CD8-positive, alpha-beta memory T cell (primary cell): ENCODE measurements at places on chromosomes 12 and 14. TPM values are rescaled to one million over a fixed set of nuclear protein-coding genes. Genes with fewer than 3 reads are reported as not detected.

DNA sequence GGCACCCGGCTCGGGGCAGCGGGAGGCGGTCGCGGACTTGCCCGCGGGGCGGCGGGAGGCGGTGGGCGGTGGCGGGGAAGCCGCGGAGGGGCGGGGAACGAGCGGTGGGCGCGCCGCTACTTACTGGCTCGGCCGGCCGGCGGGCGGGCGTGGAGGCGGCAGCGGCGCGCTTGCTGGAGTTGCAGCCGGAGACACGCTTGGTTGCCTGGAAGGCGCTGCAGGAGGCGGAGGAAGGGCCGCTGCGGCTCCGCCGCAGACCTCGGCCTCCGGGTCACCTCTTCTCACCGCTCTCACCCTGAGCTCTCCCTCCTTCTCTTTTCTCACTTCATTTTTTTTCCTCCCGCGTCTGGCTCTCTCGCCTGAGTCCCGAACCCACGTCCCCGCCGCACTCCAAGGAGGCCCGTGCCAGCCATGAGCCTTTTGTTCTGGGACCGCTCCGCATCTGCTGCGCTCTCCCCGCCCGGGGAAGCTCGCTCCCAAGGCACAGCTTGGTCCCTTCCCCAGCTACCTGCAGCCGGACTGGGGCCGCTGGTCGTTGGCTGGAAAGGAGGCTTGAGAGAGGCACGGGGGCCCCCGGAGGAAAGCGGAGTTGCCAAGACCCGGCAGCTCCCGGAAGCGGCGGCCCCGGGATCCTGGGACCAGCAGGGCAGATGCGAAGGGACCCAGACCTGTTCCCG, 592 bp upstream of the KCNK10 start:
- H3K4me3 ChIP-seq, result no peak overlapping the region
- no peaks in the 10 kb centered on the region for H3K36me3 ChIP-seq
- H3K27me3 ChIP-seq, result peaks cover 6% of the 10 kb centered on the region
- H3K4me1 ChIP-seq, result no peaks in the 10 kb centered on the region
- DNase-seq, result no peak

- no peak overlapping the region for H3K27ac ChIP-seq
- no peak for DNase-seq
- H3K4me1 ChIP-seq, result no peaks in the 10 kb centered on the region
Observed at GRCh38 chr12:1297206-1297605, 297.2 kb downstream of the FBXL14 start.

The ANGEL1 gene
- 19.7 TPM for polyA plus RNA-seq

The TCL1B gene
- polyA plus RNA-seq, result not detected

DNA sequence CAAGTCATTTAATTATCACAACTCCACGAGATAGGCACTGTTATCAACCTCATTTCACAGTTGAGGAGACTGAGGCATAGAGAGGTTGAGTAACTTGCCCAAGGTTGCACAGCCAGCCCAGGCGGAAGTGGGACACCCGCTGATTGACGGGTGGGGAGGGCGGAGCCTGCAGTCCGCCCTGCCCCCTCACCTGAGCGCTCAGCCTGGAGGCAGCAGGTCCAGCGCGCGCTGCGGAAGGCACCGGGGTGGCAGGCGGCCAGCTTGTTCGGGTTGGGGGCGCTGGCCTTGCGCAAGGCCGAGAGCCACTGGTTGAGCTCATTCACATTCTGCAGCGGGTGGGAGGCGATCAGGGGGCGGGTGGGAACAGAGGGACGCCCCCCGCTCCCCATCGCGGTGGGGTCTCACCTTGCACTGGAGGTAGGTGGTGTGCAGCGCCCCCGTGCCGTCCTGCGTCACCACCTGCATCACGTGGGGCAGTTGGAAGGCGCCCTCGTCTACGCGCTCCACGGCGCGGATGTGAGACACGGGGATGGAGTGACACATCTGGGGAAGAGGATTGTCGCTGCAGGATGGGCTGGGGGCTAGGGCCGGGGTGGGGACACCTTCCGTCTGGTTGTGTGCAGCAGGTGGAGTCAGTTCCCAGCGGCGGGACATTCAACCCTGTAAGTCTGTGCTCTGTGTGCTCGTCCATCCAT, 31.7 kb downstream of the RASAL1 start:
- H3K4me3 ChIP-seq, result peak overlapping the region; percentile 47
- DNase-seq, result peak; percentile 36
- H3K27me3 ChIP-seq, result no peaks in the 10 kb centered on the region
- H3K4me1 ChIP-seq, result peaks cover 4% of the 10 kb centered on the region

GRCh38 chr14:56501909-56502530, 77.6 kb upstream of the TMEM260 start:
- H3K27me3 ChIP-seq, result no peaks in the 10 kb centered on the region
- H3K4me1 ChIP-seq, result no peaks in the 10 kb centered on the region
- no peak overlapping the region for H3K27ac ChIP-seq
- H3K4me3 ChIP-seq, result no peak overlapping the region
- no peak for DNase-seq
- H3K36me3 ChIP-seq, result no peaks in the 10 kb centered on the region

GRCh38 chr12:93186131-93186530, 191.6 kb upstream of the NUDT4 start:
- no peak for DNase-seq
- H3K27ac ChIP-seq, result no peak overlapping the region
- no peaks in the 10 kb centered on the region for H3K27me3 ChIP-seq
- H3K4me3 ChIP-seq, result no peak overlapping the region
- peaks cover 11% of the 10 kb centered on the region for H3K4me1 ChIP-seq
- H3K36me3 ChIP-seq, result no peaks in the 10 kb centered on the region

The KRT74 gene
- polyA plus RNA-seq, result not detected

The WDHD1 gene
- polyA plus RNA-seq, result 3.1 TPM

GRCh38 chr14:51609251-51609954, 42.3 kb upstream of the FRMD6 start:
- no peaks in the 10 kb centered on the region for H3K27me3 ChIP-seq
- H3K36me3 ChIP-seq, result no peaks in the 10 kb centered on the region
- H3K4me1 ChIP-seq, result no peaks in the 10 kb centered on the region
- no peak overlapping the region for H3K4me3 ChIP-seq
- H3K27ac ChIP-seq, result no peak overlapping the region
- no peak for DNase-seq

- no peaks in the 10 kb centered on the region for H3K4me1 ChIP-seq
- H3K27ac ChIP-seq, result no peak overlapping the region
- H3K27me3 ChIP-seq, result no peaks in the 10 kb centered on the region
- H3K4me3 ChIP-seq, result no peak overlapping the region
- H3K36me3 ChIP-seq, result no peaks in the 10 kb centered on the region
Observed at GRCh38 chr12:124026755-124027745, 54.0 kb downstream of the ZNF664 start.

- no peak overlapping the region for H3K4me3 ChIP-seq
- H3K27ac ChIP-seq, result no peak overlapping the region
- no peaks in the 10 kb centered on the region for H3K36me3 ChIP-seq
- H3K27me3 ChIP-seq, result no peaks in the 10 kb centered on the region
- H3K4me1 ChIP-seq, result no peaks in the 10 kb centered on the region
- DNase-seq, result no peak
Observed at GRCh38 chr12:129082441-129082840, 229.2 kb downstream of the GLT1D1 start.

DNA sequence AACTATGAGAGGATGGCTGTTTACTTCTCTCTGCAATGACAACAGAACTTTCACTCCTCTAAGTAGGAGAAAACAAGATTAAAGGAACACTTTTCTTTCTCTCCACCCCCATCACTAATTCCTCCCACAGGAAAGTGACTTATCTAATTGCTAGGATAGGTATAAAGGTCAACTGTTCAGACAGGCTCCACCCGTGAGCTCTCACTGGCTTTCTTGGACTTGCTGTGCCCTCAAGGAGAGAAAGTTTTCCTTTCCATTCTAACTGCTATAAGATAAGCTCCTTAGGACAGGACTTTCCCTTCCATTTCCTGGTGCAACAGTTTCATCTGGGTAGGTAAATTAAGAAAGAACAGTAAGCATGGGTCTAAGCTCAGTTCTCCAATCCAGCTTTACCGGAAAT, 4.8 kb downstream of the SLC41A2 start:
- no peak for DNase-seq
- H3K4me3 ChIP-seq, result no peak overlapping the region
- no peaks in the 10 kb centered on the region for H3K27me3 ChIP-seq
- no peaks in the 10 kb centered on the region for H3K36me3 ChIP-seq
- H3K4me1 ChIP-seq, result no peaks in the 10 kb centered on the region

The PARPBP gene
- 1.7 TPM for polyA plus RNA-seq

- DNase-seq, result no peak
- H3K27ac ChIP-seq, result no peak overlapping the region
- H3K36me3 ChIP-seq, result no peaks in the 10 kb centered on the region
- H3K4me1 ChIP-seq, result no peaks in the 10 kb centered on the region
- H3K4me3 ChIP-seq, result no peak overlapping the region
- no peaks in the 10 kb centered on the region for H3K27me3 ChIP-seq
Observed at GRCh38 chr12:24491968-24492367, 456.9 kb downstream of the BCAT1 start.

The KCNMB4 gene
- 0.70 TPM for polyA plus RNA-seq

The ASCL1 gene
- polyA plus RNA-seq, result not detected

DNA sequence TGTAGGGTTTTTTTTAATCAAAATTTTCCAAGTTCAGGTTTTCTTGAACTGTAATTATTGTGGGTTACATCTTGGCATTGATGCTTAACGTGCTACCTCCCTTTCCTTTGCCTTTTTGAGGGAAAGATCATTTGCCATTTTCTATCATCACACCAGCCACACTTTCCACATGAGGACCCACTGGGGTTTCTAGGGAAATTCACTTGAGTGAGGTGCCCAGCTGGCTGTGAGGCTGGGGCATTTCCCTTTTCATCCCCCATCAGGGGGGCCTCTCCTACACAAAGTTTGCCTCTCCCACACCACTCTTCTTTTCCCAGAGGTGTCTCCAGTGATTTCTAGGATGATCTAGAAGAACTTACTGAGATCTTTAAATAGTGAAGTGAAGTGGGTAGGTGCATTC, 335.7 kb downstream of the BMP4 start:
- H3K27me3 ChIP-seq, result no peaks in the 10 kb centered on the region
- H3K27ac ChIP-seq, result no peak overlapping the region
- H3K36me3 ChIP-seq, result no peaks in the 10 kb centered on the region
- no peaks in the 10 kb centered on the region for H3K4me1 ChIP-seq

The ATF1 gene
- 36.8 TPM for polyA plus RNA-seq

DNA sequence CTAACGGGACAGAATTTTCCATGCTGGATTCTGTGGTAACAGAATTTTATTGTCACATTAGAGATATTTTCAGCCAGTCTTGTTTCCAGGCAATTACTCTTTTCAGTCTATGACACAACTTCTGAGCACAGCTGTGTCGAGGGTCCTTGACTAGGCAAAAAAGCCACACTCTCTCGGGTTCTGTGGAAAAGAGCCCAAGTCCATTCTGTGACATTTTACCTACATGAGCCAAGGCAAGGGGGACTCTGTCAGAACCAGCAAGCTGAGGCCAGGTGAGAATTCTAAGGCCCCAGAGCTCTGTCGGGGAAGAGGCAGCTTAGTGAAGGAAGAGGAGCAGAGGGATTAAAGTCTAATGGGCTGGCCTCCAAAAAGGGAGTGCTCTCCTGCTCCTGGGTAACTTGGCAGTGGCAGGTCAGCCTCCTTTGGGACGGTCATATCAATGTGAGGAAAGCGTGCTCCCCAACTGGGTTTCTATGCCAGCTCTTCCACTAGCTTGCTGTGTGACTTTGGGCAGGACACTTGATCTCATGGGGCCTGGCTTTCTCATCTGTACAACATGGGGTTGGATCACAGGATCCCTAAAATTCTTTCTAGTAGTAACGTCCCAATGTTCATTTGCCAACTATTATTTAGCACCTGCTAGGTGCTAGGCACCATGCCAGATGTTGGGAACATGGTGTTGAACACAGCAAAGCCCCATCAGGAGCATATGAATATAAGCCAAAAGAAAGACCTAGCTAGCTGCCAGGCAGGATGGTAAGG, 16.0 kb upstream of the RIC8B start:
- no peak overlapping the region for H3K4me3 ChIP-seq
- no peak for DNase-seq
- H3K27me3 ChIP-seq, result no peaks in the 10 kb centered on the region
- no peak overlapping the region for H3K27ac ChIP-seq

DNA sequence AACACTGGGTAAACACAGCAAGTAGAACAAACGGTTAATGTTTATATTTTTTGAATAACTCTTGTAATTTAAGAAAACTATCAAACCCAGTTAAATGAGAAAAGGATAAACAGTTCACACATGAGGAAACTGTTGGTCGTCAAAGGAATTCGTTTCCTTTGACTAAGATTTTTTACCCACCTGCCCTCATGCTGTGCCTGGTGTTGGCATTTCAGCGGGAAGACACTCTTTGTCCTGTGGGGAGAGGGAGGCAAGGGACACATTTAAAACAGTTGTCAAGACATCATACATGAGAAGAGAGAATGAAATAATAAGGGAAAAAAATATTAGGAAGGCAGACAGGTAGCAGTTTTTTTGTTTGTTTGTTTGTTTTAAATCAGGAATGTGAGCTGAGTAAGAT, 70.5 kb downstream of the BHLHE41 start:
- H3K36me3 ChIP-seq, result no peaks in the 10 kb centered on the region
- no peak overlapping the region for H3K4me3 ChIP-seq
- no peak for DNase-seq
- H3K4me1 ChIP-seq, result no peaks in the 10 kb centered on the region
- no peaks in the 10 kb centered on the region for H3K27me3 ChIP-seq

The IFNG gene
- 7.3 TPM for polyA plus RNA-seq

The ALDH2 gene
- 0.45 TPM for polyA plus RNA-seq

DNA sequence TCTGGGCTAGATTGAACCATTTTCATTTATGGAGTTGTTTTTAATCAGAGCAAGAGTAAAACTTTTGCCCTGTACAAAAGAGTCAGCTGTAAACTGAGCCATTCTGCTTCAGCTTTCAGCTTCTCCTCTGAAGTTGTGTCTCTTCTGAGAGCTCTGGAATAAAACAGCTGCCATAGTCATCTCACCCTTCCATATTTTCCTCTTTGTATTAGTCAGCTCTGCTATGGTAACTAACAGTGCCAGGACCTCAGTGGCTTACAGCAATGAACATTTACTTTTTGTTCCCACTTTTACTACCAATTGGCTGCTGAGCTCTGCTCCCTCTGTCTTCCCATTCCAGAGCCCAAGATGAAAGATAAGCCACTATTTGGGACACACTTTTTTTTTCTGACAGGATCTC, 178.5 kb downstream of the DAD1 start:
- no peaks in the 10 kb centered on the region for H3K27me3 ChIP-seq
- no peaks in the 10 kb centered on the region for H3K4me1 ChIP-seq
- no peak overlapping the region for H3K27ac ChIP-seq
- DNase-seq, result no peak
- H3K36me3 ChIP-seq, result no peaks in the 10 kb centered on the region

GRCh38 chr12:65121049-65121955, at the start of gene WIF1:
TSS of gene WIF1 (minus strand) at chr12:65121305. CDS start at chr12:65121191, 114 bp downstream.
- peaks cover 20% of the 10 kb centered on the region for H3K27me3 ChIP-seq
- peak; percentile 22 for DNase-seq
- no peaks in the 10 kb centered on the region for H3K36me3 ChIP-seq
- no peak within 1 kb of the TSS for H3K27ac ChIP-seq

- H3K4me1 ChIP-seq, result no peaks in the 10 kb centered on the region
- H3K27ac ChIP-seq, result no peak overlapping the region
- no peaks in the 10 kb centered on the region for H3K27me3 ChIP-seq
- no peak overlapping the region for H3K4me3 ChIP-seq
- no peaks in the 10 kb centered on the region for H3K36me3 ChIP-seq
Observed at GRCh38 chr14:73369428-73369827, 88.9 kb downstream of the NUMB start.

- no peaks in the 10 kb centered on the region for H3K27me3 ChIP-seq
- no peak for DNase-seq
- H3K36me3 ChIP-seq, result no peaks in the 10 kb centered on the region
Observed at GRCh38 chr12:42450248-42450647, 124.3 kb downstream of the PPHLN1 start.

- no peak overlapping the region for H3K27ac ChIP-seq
- H3K36me3 ChIP-seq, result no peaks in the 10 kb centered on the region
- no peaks in the 10 kb centered on the region for H3K4me1 ChIP-seq
Observed at GRCh38 chr12:103386451-103386850, 109.3 kb downstream of the C12orf42 start.

- peak; percentile 39 for DNase-seq
- H3K4me1 ChIP-seq, result peaks cover 8% of the 10 kb centered on the region
- H3K27ac ChIP-seq, result no peak overlapping the region
- no peak overlapping the region for H3K4me3 ChIP-seq
Observed at GRCh38 chr12:113048716-113049127, 7.8 kb upstream of the DTX1 start.
